CD4-positive, alpha-beta T cell treated with Interleukin-10 for 1 hour (primary cell): ENCODE measurements at places on chromosomes 2 and 18.

- no peak for DNase-seq
Measured at GRCh38 chr18:27478459-27478858, 293.4 kb upstream of the CHST9 start.

DNA sequence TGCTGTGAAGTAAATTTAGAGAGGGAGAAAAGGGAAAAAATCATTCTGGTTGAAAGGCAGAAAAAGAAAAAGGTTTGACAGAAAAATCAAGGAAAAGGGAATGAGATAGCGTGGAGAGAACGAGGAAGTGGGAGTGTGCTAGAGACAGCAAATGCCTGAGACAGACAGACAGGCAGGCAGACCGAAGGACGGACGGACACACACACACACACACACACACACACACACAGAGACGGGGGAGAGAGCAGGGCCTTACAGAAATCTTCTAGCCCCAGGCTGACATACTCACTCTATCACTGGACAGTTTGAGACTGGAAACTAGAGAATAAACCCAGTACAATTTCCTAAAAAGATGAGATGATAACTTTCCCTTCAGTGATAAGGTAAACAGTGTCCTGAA is 238.4 kb downstream of the ZNF521 start:
- DNase-seq, result no peak

DNA sequence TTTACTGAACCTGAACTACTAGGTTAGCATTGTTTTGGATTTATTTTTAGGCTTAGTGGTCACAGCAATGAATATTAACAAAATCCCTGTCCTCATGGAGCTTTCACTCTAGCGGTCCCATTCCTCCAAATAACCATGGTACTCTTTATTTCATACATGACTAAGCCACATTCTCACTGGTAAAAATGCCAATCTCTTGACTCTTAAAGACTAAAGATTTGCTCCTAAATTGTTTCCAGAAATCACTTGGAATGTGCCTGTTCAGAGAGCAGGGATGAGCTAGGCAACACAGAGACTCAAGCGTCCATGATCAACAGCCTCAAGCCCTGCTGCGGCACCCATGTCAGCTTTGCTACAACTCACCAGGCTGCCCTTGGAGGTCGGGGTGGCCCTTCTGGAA is 13.5 kb downstream of the LMAN1 start:
- DNase-seq, result no peak

DNA sequence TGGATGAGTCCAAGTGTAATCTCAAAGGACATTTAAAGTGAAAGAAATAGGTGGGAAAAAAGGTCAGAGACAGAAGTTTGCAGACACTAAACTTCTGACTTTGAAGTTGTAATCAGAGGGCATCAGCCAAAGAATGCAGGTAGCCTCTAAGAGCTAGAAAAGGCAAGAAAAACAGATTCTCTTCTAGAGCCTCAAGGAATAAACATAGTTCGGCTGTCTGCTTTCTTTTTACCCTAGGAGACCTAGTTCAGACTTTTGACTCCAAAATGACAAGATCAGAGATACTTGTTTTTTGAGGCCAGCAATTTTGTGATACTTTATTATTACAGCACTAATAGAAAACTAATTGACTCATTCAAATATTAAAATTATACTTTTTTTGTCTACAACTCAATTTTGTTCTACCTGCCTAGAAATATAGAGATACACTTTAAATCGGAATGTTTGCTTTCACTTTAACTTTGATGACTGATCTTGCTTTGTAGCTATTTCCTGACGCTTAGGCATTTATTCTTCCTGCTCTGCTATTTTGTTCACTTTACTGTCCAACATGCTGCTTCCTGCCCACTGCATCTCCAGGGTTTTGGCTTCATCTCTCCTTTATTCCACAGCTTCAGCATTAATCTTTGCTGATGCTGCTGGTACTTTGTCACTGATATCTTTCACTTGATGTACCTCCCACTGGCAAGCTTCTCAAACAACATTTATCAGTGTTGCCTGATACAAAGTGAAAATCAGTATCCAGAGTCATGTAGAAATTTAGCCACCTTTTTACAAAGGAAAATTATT is 272.5 kb downstream of the DSEL start:
- no peak for DNase-seq

- no peak for DNase-seq
Measured at GRCh38 chr18:48228841-48229240, 180.3 kb downstream of the ZBTB7C start.

GRCh38 chr2:178363252-178363651 is 87.7 kb downstream of the PRKRA start:
- DNase-seq, result no peak

DNA sequence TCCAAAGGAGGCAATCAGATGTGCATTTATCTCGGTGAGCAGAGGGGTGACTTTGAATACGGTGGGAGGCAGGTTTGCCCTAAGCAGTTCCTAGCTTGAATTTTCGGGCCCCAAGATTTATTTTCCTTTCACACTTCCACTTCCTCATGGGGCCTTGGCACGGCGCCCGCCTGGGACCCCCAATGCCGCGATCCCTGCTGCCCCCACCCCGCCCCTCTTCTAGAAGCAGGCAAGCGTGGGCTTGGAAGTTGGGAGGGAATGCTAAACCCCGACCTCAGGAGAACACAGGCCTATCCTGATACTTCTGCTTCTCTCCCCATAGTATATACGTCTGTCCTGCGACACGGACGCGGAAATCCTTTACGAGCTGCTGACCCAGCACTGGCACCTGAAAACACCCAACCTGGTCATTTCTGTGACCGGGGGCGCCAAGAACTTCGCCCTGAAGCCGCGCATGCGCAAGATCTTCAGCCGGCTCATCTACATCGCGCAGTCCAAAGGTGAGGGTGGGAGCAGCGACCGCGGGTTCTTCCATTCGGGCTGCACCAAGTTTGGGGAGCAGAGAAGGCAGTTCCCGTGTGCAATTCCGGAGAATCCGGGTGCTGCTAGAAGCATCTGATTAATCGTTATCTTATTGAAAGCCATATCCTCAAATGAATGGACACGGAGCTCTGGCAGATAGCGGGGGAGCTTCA is 21.6 kb downstream of the TRPM8 start:
- no peak for DNase-seq

DNA sequence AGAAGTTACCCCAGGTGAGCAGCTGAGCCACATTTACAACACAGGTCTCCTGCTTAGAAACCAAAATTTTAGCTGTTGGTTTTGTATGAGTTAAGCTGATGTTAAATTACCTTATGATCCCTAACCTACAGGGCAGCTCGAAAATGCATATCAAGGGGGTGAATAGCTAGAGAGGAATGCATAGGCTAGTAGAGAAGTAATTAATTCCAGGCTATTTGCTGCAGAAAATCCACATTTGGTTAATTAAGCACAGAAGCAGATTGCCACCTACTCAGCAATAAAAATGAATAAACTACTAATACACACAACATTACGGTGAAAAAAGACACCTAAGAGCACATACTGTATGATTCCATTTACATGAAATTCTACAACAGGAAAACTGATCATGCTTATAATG is 91.4 kb downstream of the OSBPL1A start:
- no peak for DNase-seq

DNA sequence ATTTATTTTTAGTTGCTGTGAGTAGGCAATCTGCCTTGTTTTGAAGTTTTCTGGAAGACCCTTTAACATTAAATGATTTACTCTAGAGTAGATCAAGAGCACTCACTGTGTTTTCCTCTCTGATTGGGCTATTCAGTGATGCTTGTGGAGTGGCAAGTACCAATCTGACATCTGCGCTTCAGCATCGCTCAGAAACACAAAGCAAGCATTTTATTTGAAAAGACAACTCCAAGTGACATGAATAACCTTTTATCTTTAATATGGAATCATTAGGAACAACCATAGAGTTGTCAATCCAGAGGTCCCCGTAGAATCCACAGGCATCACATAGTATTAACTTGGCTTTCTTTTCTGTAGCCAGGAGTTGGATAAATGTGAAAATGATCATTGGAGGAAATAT is 114.7 kb downstream of the CPS1 start:
- no peak for DNase-seq

GRCh38 chr2:172968061-172968469 is 107.6 kb upstream of the MAP3K20 start:
- DNase-seq, result no peak

- DNase-seq, result no peak
Measured at GRCh38 chr2:64311948-64312621, 141.9 kb upstream of the LGALSL start.

DNA sequence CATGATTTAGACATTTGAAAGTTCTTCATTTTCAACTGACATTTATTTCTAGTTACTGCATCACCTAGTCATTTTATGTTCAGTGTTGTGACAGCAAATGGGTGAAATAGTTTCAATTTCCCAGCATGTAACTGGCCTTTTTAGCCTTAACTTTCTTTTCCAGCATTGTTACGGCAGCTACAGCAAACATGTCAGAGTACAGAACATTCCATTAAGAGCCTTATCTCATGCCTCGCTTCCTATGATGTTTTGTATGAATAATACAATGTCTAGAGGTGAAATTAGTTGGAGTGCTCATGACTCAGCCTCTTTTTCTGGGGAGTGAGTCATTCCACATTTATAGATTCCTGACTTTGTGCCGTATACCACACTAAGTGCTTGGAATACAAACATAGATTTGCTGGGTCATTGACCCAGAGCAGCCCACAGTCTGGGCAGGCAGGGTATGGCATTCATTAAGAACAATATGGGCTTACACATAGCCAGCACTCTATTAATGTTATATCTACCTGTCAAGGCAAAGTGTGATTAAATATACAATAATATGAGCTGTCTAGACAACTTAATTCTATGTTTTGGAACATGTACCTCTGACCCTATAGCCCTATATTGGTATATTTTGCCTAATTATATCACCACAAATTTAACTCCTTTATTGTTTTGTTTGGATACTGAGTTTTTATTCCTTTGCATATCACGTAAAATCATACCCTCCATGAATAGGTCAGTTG is 72.2 kb downstream of the MAP2 start:
- no peak for DNase-seq

DNA sequence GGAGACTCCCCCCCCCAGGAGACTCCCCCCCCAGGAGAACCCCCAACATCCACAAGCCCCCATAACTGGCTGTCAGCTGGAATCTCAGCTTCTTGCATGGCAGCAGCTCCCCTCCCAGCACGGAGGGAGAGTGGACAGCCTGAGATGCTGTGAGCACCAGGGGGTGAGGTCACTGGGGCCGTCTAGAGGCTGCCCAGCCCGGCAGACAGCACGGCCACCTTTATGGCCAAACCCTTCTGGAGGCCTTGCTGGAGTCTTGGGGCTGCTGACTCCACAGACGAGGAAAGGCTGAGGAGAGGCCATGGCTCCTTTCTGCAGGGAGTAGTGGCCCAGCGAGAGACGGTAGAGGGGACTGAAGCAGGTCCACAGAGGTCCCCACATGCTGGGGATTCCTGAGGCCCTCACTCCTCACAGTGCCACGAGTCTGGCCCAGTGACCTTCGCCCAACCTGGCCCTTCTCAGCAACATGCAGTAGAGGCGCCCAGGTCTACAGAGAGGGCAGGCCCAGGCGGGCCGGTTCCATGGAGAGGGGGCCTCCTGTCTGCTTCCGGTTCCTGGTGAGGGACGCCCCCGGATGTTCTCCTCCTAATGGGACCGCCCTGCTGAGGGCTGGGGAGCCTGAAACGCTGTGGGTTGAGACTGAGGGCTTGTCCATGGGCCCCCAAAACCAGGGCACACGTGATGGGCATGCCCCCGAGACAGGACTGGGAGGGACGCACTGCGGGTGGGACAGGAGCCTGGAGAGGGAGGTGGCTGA is 122.6 kb upstream of the CTDP1 start:
- no peak for DNase-seq

GRCh38 chr2:235004329-235004903 is 52.6 kb downstream of the SH3BP4 start:
- no peak for DNase-seq

DNA sequence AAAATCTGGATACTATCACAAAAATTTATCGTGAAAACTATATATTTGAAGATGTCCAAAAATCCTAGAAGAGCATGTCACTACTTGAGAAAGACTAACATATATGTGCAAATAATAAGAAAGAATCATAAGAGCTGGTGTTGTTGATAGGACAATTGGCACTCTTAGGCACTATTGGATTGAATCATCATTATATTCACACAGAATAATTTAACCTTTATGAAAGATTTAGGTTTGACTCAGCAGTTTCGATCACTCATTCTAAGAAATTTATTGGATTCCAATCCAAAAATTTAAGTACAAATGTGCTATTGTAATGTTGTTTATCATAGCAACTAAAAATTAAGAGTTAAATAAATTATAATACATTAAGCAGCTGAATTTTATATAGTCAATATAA is 503.6 kb downstream of the SPAG16 start:
- no peak for DNase-seq

DNA sequence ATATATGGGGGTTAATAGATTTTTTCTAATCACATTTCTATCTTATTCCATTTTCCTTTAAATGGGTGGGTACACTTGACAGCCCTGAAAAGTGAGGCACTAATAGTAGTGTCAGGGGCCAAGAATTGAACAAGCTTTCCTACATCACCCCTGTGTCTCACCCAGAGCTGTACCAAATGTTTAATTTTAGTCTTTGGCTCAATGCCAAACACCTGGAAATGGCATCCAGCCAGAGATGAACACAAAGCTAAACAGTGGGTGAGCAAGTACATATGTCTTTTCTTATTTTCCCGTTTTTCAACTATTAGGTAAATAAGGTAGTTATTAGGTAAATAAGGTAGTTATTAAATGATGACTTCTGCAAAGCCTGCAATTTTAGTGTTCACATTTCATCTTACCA is 276.3 kb upstream of the ERBB4 start:
- DNase-seq, result no peak

GRCh38 chr18:55334875-55335274 is 253.1 kb downstream of the TCF4 start:
- DNase-seq, result no peak

- no peak for DNase-seq
Measured at GRCh38 chr18:313931-314330, 46.1 kb upstream of the THOC1 start.

GRCh38 chr2:96082211-96083063 is 33.9 kb downstream of the ADRA2B start:
- no peak for DNase-seq
